Renal cortex interstitium (tissue), 15 donors: ENCODE measurements at places on chromosomes 2 and 18. TPM values are rescaled to one million over a fixed set of nuclear protein-coding genes. Genes with fewer than 3 reads are reported as not detected.

Gene CCDC178
- 2.4 TPM for polyA plus RNA-seq

GRCh38 chr2:67561457-67561965, 164.4 kb downstream of the ETAA1 start:
- DNase-seq = no peak

GRCh38 chr2:127108090-127108523, 1.2 kb upstream of the BIN1 start:
- no peak for DNase-seq

DNA sequence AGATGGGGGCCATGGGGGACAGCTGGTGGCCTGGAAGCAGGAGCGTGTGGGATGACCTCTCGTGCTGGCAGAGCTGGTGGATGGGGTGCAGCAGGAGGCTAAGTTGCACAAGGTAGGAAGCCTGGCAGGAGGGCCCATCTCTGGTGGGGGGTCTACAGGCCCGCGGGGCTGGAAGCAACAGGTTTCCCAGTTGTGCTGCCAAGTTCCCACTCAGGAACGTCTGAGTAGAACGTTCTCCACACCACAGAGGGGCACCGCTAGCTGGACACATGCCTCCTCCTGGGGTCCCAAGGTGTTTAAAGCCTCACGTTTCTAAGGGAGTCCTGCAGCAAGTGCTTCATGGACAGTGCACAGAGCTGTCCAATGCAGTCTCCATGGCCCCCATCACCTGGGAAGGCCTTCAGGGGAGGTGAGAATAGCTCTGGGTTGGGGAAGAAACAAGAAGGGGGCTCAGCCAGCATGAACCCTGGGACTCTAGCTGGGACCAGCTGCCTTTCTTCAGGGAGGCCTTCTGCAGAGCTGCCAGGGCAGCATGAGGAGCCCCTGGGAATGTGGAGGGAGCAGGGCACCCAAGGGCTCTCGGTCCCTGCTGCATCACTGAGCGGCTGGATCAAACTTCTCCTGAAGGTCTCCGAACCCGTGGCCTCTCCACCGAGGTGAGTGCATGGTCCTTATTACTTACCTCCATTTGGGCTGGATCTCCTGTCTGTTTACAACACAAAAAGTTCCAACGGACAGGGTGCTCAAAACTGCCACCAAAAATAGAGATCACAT, 80.0 kb downstream of the TWIST2 start:
- DNase-seq = no peak

DNA sequence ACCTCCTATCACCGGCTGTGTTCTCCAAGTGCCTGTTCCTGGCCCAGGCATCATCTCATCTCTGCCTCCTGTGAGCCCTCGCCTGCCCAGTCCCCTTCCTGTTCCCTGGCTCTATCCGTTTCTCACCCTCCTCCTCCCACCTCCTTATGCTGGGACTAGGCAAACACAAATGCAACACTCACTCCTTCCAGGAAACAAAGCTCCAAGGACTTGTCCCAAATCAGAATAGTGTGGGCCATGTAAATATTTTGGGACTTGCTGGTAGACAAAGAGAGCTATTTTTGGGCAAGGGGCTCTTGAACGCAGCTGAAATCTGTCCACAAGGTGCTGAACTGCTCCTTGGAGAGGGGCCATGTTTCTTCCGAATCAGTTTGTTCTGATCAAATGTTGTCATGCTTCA, 25.3 kb downstream of the MBP start:
- DNase-seq = no peak

DNA sequence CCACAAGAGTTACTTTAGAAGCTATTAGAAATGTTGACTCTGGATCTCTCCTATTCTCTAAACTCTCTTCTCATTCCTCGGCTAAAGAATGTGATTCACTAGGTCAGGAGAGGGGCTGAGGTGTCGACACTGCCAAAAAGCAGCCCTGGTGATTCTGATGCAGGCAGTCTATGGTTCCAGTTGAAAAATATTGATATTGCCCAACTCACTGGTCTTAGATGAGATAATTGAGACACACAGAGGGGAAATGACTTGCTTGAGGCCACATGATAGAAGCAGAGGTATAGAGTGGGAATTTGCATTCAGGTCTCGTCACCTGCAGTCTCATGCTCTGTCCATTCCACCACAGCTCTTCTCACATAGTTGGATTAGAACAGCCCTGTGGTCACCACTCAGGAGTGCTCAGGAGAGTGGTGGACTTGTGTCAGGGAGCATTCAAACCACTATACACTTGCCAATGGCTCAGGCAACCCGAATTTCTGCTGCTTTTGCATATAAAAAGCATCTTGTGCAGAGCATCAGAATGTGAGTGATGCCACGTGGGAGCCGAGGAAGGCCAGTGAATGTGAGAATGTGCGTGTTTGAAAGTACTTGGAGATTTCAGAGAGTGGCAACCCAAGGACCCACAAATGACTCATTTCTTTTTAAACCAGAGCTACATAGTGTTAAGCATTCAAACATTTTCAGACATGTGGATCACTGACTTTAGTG, 65.1 kb upstream of the CTLA4 start:
- DNase-seq = no peak

Gene GDF7
- 4.8 TPM for polyA plus RNA-seq

DNA sequence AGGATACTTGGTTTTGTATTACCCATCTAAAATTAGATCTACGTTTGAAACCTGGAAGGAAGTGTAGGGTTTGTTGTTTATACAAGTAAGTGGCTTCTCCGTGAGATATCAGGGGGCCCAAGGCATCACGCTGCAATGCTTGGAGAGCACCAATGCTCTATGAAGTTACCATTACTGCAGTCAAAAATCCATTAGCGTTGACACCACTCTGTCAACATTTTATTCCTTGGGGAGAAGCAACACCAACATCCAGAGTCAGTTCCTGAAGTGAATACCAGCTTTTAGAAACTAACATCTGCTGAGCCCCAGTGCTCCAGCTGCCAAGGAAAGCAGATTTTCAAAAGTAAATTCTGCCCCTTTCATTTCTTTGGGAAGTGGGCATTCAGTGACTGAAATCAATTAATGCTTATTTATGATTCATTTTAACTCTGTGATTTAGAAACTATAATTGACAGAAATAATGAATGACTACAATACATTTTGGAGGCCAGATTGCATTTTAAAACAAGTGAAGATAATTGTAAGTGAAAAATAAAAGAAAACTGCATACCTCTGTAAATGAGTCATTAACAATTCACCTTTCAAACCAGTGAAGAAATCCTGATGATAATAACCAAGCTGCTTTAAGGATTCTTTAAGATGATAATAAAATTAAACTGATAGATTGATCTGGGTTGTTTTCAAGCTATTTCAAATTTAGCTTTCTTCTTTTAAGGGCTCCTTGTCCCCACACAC, 30.5 kb downstream of the LRP1B start:
- no peak for DNase-seq

- DNase-seq = peak; percentile 13
These were observed 58.6 kb downstream of the KCNG2 start for GRCh38 chr18:79856119-79857007.

GRCh38 chr2:170922634-170923494, 6.2 kb upstream of the GORASP2 start:
- DNase-seq = no peak

Gene CRYGD
- not detected for polyA plus RNA-seq

- no peak for DNase-seq
These were observed 422.9 kb upstream of the TRIB2 start for GRCh38 chr2:12293874-12294273.

Gene ZNF521
- 35.1 TPM for polyA plus RNA-seq

Gene CEBPZ
- 105 TPM for polyA plus RNA-seq

- no peak for DNase-seq
These were observed 24.8 kb downstream of the GPC1 start for GRCh38 chr2:240460253-240460711.

Gene FOXD4L1
- polyA plus RNA-seq = 0.39 TPM

DNA sequence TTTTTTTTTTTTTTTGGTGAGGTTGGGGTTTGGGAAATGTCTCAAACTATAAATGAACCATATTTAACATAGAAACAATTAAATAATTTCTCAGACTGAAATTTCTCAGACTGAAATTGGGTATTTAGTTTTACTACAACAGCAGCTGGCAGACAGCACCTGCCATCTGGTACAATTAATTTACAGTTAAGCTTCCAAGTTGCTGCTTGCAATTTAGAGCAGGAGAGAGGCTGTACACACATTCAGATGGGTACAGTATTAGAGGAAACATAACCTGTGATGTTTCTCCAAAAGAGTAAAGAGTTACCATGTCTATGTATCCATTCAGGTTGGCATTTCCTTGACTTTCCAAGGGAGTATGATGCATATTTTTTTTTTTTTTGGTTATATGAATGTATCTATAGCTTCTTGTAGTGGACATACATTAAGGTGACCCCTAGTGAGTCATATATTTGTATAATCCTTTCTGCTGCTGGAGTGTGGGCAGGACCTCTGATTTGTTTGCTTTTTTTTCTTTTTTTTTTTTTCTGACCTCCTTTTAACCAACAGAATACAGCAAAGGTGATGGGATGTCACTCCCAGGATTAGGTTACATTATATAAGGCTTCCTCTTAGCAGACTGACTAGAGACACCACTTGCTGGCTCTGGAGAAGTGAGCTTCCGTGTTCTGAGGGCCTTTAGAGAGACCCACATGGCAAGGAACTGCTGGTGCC, 201.7 kb downstream of the PTH2R start:
- no peak for DNase-seq

- no peak for DNase-seq
These were observed 10.1 kb downstream of the PAX3 start for GRCh38 chr2:222288590-222289277.

Gene TDRD15
- polyA plus RNA-seq = 0.01 TPM

DNA sequence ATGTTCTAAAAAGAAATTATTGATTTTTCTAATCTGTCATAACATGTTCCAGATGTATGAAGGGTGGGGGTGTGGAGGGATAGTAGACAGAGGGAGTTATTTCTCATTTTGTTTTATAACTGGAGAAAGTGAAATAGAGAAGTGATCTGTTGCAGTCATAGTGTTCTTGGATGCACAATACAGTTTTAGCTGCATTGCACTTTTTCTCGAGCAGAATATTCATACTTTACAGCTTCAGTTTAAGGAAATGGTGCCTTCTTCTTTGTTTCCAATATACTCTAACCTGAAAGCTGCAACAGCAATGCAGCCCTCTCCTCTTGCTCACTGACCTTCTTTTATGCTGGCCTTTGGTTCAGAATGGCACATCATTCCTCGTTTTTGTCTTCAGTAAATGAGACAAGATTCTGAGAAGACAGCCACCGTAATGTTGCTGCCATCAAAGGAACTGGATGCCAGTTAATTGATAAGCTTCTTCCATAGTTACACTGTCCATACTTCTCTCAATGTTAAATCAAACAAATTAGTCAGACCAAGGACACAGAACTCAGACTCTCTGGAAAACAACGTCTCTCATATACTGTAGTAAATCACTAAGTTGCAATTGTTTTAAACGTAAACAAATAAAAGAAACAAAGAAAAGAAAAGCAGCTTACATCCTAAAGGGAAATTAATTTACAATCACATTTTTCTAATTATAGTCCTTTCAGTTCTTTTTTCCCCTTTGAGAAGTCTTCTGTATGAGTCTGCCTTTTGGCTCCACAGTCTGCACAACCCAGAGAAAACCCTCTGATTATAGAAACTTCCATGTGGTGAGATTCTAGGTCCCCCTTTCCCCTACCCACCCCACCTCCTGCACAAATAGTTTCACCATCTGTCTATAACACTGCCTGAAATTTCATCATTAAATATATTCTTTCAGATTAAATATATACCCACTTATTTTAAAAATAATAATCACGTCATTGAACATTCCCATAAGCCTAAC, 97.4 kb upstream of the UGP2 start:
- DNase-seq = no peak

Gene SULT1C4
- 65.9 TPM for polyA plus RNA-seq

GRCh38 chr18:49251451-49251850, 209.0 kb downstream of the DYM start:
- DNase-seq = no peak

Gene TNFAIP6
- polyA plus RNA-seq = 0.93 TPM

Gene ALKAL2
- polyA plus RNA-seq = 4.7 TPM

DNA sequence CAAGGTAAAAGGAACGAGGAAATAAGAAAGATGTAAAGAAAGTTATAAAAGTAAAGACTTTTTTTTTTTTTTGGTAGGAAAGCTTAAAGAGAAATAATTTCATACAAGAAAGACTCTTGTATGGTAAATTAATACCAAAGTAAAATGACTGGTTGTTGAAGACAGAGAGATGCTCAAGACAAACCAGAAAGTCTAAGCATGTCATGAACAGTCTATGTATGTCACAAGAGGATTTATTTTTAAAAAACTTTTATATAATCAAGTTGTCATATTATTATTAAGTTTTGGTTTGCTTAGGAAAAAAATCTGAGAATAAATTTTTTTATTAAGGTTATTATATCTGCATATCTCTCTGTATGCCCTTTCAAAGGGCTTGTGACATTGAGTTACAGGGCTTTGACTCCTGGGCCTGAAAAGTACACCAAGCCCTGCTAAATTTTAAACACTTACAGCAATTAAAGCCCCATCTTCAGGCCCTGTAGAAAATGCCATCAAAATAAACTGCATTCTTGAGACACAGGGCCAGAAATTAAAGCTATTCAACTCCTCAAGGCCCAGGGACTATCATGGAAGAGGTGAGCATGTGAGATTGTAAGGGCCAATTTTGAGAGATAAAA, 10.9 kb upstream of the SGPP2 start:
- DNase-seq = no peak

DNA sequence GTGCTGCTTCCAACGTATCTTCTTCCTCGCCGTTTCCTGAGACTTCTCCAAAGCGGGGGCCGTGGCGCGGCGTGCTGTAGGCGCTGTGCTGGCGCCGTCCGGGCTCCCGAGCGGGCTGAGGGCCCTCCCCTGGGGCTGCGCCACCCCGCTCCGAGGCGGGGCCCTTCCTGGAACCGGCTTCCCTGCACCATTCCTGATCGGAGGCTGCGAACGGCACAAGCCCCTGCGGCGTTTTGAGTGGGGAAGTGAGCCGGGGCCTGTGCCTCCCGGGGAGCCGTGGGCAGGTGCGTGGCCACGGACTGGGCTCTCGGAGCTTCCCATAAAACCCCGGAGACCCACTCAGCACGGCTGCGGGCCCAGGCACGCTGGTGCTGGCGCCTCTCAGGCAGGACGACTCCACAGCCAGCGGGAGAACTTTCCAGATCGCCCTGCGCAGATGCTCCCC, 74.7 kb downstream of the PSMG2 start:
- no peak for DNase-seq

Gene MAP4K4
- polyA plus RNA-seq = 86.2 TPM

GRCh38 chr2:169619946-169620345, 35.8 kb downstream of the PPIG start:
- DNase-seq = no peak

Gene B3GNT7
- polyA plus RNA-seq = 3.4 TPM
